ENCODE measurements at places on chromosomes 4 and X. TPM values are rescaled to one million over a fixed set of nuclear protein-coding genes. Genes with fewer than 3 reads are reported as not detected.

ADAM29 gene
- total RNA-seq, result not detected

LPAR4 gene
- total RNA-seq, result not detected

DNA sequence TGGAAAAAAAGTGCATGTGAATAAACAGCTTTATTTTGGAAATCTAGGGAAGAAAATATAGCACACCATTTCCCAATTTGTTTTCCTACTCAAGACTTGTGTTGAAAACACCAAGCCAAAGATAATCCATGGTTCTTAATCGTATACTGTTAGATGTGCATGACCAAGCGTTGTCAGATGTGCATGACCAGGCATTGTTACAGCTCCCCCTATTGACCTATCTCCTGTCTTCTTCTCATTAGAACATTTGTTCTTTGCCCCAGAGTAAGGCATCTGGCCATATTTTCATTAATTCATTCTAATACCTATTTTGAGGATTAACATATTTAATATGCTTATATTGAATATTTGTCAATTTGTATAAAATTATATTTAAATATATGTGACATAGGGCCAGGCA lies 14.4 kb upstream of the VCX start:
- DNase-seq, result no peak
- no peak overlapping the region for H3K27ac ChIP-seq
- no peaks in the 10 kb centered on the region for H3K27me3 ChIP-seq
- no peaks in the 10 kb centered on the region for H3K36me3 ChIP-seq

GRCh38 chrX:111372086-111372485 lies 39.9 kb downstream of the DCX start:
- no peak overlapping the region for H3K4me3 ChIP-seq
- peaks cover 38% of the 10 kb centered on the region for H3K27me3 ChIP-seq
- DNase-seq, result no peak
